IMR-90 (cell line): ENCODE measurements at places on chromosomes 6 and 20. TPM values are rescaled to one million over a fixed set of nuclear protein-coding genes. Genes with fewer than 3 reads are reported as not detected.

DNA sequence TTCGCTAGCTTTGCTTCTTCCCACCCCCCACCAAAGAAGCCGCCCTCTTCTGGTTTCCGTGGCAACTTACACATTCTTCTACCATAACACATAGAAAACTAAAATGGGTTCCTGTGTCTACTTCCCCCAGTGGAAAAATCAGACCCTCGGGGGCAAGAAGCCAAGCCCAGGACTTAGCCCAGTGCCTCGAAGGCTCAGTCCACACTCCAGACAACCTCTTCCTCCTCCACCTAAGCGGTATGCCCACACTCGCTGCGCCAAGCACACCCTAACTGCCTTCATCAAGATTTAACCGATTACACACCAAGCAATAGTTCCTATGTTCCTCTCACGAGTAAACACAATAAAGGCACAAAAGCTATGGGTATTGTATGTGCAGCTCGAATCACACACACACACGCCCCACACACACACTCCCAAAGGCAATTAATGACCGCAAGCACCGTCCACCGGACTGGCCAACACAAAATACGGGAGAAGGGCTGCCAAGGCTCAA lies 537 bp downstream of the PPIL4 start:
- H3K4me3 ChIP-seq = peak overlapping the region; percentile 79
- H3K36me3 ChIP-seq = peaks cover 1% of the 10 kb centered on the region; the same call in 1 of the 2 replicates
- no peaks in the 10 kb centered on the region; the same call in 1 of the 2 replicates for H3K4me1 ChIP-seq
- H3K27ac ChIP-seq = peak overlapping the region; percentile 85

GRCh38 chr6:15309611-15310283 lies 63.9 kb downstream of the JARID2 start:
- no peak overlapping the region for H3K27ac ChIP-seq
- no peaks in the 10 kb centered on the region for H3K27me3 ChIP-seq
- H3K4me3 ChIP-seq = no peak overlapping the region

DNA sequence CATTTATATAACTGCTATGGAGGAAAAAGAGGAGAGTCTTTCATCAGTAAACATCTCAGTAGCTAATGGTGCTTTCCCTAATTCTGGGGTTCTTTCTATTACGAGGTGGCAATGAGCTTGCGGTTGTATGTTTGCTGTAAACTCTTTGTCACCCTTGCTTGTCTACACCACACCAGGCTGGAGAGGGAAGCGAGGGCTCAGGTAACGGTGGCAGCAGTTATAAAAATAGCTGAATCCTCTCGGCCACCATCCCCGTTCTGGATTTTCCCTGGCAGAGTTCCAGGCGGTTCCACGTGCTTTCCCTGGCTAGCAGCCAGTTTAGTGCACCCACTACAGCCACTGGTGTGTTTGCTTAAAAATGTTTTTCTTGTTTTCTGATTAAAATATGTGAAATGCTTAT lies 39.0 kb downstream of the MAS1 start:
- peaks cover 5% of the 10 kb centered on the region for H3K27me3 ChIP-seq
- H3K4me1 ChIP-seq = peaks cover 5% of the 10 kb centered on the region
- no peaks in the 10 kb centered on the region for H3K36me3 ChIP-seq
- no peak overlapping the region for H3K27ac ChIP-seq
- no peak for DNase-seq

GRCh38 chr6:13005994-13006393 lies 289.4 kb downstream of the PHACTR1 start:
- H3K4me1 ChIP-seq = no peaks in the 10 kb centered on the region
- no peak for DNase-seq
- no peak overlapping the region for H3K4me3 ChIP-seq
- H3K27ac ChIP-seq = no peak overlapping the region

DNA sequence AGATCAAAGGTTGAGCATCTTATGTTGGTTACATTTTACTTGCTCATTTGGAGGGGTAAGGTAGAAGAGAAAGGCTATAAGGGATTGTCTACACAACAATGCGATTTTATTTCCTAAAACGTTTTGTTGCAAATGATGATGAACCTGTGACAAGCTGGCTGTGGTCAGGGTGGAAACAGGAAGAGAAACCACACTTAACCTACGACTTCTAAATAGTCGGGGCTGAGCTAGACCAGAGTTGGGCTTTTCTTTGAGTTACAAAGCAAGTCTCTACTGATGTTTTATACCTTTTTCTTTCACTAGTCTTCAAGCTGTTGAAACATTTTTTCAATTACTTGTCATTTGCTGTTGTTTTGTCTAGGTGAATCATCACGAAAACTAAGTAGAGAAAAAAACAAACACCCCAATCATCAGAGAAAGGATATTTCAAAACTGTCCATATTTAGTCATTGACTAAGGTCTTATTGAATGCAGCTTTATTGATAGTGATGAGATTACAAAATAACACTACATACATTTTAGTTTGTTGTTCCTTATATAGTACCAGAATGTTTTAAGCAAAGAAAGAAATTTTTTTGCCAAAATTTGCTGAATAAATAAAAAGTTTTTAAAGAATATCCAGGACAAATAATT lies 18.0 kb downstream of the KLHL31 start:
- peaks cover 5% of the 10 kb centered on the region; the same call in 1 of the 2 replicates for H3K27me3 ChIP-seq
- peaks cover 1% of the 10 kb centered on the region for H3K4me1 ChIP-seq

C6orf15 gene
- not detected in 2 replicates for total RNA-seq

- H3K27ac ChIP-seq = no peak overlapping the region
- H3K4me1 ChIP-seq = peaks cover 4% of the 10 kb centered on the region; the same call in 1 of the 2 replicates
- peak overlapping the region; percentile 43 for H3K4me3 ChIP-seq
Observed at GRCh38 chr20:17504898-17505635, 26.1 kb downstream of the BFSP1 start.

DNA sequence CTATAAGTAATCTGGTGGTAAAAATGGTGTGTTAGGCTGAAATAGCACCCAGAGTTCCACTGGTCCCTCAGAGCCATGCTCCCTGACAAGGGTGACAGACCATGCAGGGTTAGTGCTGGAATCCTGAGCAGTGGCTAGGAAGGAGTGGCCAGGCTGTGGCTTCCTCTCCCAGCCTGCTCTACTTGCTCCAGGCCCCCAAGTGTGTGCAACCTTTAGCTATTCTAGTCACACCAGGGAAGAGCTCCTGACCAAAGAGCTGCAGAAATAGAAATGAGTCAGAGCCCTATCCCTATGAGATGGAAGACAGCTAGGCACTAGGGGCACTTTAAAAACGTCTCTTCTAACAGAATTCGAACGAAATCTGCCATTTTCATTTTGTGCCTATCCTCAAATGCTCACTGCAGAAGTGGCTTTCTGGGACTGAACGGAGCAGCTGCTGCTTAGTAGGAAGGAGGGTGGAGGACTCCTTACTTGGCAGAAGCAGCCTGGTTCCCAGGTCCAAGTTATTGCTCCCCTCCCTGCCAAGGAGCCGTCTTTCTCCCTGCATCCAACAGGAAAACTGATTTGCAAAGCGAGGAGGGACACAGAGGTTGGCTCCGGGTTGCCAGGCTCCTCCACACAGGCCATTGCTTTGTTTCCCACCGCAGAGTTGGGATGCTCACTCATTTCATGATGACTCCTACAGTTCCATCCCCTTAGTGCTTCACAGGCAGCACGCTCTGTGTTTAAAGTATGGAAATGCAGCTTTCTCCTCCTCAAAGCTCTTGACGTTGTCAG lies 754.5 kb downstream of the C6orf118 start:
- no peaks in the 10 kb centered on the region for H3K36me3 ChIP-seq
- DNase-seq = no peak
- H3K4me1 ChIP-seq = no peaks in the 10 kb centered on the region
- no peaks in the 10 kb centered on the region for H3K27me3 ChIP-seq

CCHCR1 gene
- 16.1 and 22.0 TPM in 2 replicates for total RNA-seq

- no peak overlapping the region for H3K27ac ChIP-seq
- no peaks in the 10 kb centered on the region for H3K36me3 ChIP-seq
- H3K4me1 ChIP-seq = peaks cover 4% of the 10 kb centered on the region; the same call in 1 of the 2 replicates
Observed at GRCh38 chr6:24358219-24358821, 461 bp upstream of the DCDC2 start.

DNA sequence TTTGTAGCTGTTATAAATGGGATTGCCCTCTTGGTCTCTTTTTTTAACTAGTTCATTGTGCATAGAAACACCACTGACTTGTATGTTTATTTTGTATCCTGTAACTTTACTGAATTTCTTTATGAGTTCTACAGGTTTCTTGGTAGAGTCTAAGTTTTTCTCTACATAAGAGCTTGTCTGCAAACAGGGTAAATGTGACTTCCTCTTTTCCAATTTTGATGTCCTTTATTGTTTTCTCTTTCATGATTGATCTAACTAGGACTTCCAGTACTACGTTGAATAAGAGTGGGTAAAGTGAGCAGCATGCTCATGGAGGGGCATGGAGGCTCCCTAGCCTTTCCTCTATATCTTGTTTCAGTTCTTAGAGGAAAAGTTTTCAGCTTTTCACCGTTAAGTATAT lies 3.0 kb upstream of the WFDC10A start:
- H3K36me3 ChIP-seq = no peaks in the 10 kb centered on the region
- no peak overlapping the region for H3K4me3 ChIP-seq
- H3K4me1 ChIP-seq = no peaks in the 10 kb centered on the region

GRCh38 chr6:50819904-50820868 lies 1.5 kb downstream of the TFAP2B start:
- H3K4me3 ChIP-seq = no peak overlapping the region
- no peak for DNase-seq
- H3K27ac ChIP-seq = no peak overlapping the region
- no peaks in the 10 kb centered on the region for H3K36me3 ChIP-seq

- H3K4me3 ChIP-seq = peak overlapping the region; percentile 75
- no peaks in the 10 kb centered on the region for H3K36me3 ChIP-seq
- DNase-seq = peak; percentile 65
- peak overlapping the region; percentile 73 for H3K27ac ChIP-seq
- H3K27me3 ChIP-seq = peaks cover 5% of the 10 kb centered on the region
Observed at GRCh38 chr6:24910961-24911725, 24.6 kb downstream of the RIPOR2 start.

DNA sequence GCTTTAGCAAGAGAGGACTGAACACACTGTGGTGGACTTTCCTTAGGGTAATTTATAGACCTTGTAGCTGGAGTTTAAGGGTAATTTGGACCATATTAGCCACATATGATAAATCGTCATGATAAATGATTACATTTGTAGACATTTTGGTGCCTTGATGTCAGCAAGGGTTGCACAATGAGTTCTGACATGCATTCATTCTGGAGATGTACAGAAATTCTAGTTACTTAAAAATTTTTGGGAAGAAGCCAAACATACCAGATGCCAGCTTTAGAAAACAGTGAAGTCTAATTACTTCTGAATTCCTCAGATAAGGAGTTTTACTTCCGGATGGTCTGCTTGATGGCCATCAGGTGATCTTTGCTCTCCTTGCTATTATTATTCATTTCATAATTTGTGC lies 653.1 kb downstream of the TBC1D32 start:
- no peak overlapping the region for H3K4me3 ChIP-seq
- H3K36me3 ChIP-seq = no peaks in the 10 kb centered on the region
- H3K27me3 ChIP-seq = no peaks in the 10 kb centered on the region

BMP5 gene
- total RNA-seq = under 0.01 TPM in 2 replicates

PPP1R16B gene
- total RNA-seq = not detected in 2 replicates

ECT2L gene
- not detected in 2 replicates for total RNA-seq
